ENCODE measurements at places on chromosomes 13 and 19. TPM values are rescaled to one million over a fixed set of nuclear protein-coding genes. Genes with fewer than 3 reads are reported as not detected.
A peak's percentile ranks its signal among the peaks of the same experiment; 100 is the strongest.

GRCh38 chr19:36488118-36488845 is 1.1 kb downstream of the ZNF566 start:
- no peak for DNase-seq

DNA sequence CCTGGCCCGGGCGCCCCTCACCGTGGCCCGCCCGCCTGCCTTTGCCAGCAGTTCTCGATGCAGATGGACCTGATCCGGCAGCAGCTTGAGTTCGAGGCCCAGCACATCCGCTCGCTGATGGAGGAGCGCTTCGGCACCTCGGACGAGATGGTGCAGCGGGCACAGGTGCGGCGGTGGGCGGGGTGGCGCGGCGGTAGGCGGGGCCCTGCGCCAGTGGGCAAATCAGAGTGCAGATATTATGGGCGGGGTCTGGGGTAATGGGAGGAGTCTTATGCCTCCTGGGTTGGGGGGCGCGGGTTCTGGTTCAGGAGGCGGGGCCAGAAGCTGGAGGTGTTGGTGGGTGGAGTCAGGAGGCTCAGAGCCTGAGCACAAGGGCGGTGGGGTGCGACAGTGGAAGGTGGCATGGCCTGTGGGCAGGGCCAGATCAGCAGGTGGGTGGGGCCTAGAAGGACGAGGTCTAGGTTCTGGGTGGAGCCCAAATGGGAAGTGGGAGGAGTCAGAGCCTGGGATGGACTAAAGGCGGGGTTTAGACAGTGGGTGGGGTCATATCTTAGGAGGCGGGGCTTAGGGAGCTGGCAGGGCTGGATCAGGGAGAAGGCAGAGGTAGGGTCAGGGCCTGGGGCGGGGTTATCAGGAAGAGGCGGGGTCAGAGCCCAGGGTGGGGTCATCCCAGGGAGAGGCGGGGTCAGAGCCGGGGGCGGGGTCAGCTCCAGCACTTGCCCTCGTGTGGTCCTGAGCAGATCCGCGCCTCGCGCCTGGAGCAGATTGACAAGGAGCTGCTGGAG is 5.6 kb downstream of the APC2 start:
- no peak for DNase-seq

The ZNF714 gene
- 5.9 TPM for total RNA-seq

The CTXN1 gene
- 1.2 TPM for total RNA-seq

The SYNE4 gene
- 8.1 TPM for total RNA-seq

- no peak for DNase-seq
These were observed 262.8 kb upstream of the RFC3 start for GRCh38 chr13:33554919-33555791.

The ZNF571 gene
- 5.5 TPM for total RNA-seq

DNA sequence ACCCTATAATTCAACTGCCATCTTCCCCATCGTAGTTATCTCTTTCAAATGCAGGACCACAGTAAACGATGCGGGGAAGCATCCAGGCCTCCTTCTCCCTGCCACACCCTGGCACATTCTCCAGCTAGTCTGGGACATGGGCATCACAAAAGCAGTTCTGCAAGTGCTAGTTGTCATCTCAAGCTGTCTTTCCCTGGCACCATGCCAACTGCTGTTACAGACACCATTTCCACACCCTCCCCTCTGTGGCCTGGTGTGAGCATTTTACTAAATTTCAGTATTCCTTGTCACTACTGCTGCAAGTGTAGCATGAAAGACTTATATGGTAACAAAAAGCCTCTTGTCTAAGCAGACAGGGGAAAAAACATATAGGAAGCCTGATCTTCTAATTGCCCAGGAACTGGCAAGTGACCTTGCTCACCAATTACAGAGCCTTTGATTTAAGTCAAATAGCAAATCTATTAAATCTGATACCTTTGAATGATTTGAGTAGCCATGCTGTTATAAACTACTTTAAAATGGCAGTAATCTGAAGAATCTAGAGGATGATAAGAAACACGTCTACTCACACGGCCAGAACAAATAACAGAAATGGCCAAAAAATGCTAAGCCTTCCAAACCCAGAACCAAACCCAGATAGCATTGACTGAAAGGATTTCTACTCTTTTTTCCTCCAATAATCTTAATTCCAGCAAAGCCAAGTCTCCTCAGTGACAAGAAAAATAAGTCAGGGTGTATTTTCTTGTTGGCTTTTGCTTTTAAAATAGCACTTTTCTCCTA is 179.0 kb downstream of the NUFIP1 start:
- no peak for DNase-seq

DNA sequence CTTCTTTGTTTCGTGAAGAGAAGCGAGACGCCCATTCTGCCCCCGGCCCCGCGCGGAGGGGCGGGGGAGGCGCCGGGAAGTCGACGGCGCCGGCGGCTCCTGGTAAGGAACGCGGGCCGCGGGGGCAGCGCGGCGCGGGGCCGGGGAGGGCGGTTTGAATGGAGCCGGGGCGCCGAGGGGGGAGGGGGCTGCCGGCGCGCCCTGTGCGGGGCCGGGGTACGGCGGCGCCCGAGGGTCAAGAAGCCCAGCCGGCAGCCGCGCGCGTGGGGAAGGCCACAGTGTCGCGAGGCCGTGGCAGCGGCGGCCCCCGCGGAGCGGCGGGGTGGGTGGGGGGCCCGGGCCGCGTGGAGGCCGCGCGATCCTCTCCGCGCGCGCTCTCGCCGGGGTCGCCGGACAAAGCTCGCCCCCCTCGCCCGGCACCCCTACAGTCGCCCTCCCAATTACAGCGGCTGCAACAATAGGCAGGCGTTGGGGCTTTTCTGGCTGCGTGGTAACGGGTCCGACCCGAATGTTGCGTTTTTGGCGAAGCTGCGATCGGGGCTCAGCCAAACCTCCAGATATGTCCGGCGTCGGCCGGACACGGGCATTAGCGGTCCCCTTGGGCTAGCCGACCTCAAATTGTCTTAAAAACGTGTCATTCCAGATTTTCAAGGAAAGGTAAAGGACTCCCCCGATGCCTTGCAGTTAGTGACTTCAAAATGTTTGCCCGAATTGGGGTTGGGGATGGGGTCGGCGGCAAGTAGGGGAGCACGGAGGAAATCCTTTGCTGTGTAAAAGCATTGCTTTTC is 437 bp downstream of the SMARCA4 start:
- DNase-seq = peak; percentile 72

GRCh38 chr13:46146898-46147297 is 35.1 kb downstream of the LCP1 start:
- no peak for DNase-seq

DNA sequence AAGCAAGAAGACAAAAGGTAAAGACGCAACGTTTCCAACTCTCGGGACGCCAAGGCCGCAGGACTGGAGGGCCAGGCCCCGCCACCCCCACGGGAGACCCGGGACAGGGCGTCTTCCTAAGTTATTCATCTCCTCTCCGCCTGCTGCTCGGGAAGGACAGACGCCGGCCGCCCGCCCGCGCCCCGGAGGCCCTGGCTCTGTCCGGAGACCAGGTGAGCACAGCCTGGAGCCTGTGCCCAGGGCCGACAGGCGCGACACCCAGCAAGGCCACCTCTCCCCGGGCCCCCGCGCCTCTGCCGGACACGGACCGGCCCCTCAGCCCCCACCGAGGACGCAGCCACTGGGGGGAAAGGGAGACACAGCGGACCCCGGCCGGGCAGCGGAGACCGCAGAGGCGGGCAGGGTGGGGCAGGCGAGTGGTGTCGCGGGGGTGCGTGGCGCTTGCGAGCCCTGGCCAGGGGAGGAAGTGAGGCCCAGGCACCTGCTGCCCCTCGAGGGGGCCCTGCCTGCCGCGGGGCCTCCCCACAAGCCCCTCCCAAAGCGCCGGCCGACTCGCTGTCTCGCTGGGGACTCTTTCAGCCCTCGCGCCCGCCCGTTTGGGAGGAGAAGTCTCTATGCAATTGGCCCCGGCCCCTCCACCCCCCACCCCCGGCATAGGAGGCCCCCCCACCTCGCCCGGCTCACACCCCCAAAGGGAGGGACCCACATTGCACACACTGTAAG is 17.2 kb downstream of the SMIM24 start:
- DNase-seq = no peak

GRCh38 chr19:30001301-30001700 is 59.3 kb downstream of the URI1 start:
- DNase-seq = no peak

DNA sequence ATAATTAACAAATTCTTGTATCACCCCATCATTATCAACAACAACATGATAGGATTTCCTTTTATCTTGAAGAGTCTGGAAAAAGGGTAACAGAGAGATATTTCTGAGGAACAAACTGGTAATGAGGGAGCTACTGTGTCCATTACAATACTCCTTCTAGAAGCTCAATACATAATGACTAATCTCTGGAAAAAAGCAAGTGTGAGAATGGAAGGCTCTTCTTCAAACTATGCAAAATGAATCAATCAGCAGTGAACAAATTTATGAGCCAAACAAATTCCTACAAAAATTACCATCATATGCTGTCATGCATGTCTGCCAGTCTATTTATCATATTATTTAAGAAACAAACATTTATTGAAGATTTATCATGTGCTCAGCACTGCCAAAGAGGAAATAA is 30.0 kb upstream of the USPL1 start:
- no peak for DNase-seq

The ZNF534 gene
- total RNA-seq = 0.29 TPM

GRCh38 chr13:73767191-73767741 is 366.9 kb downstream of the KLF12 start:
- DNase-seq = no peak

DNA sequence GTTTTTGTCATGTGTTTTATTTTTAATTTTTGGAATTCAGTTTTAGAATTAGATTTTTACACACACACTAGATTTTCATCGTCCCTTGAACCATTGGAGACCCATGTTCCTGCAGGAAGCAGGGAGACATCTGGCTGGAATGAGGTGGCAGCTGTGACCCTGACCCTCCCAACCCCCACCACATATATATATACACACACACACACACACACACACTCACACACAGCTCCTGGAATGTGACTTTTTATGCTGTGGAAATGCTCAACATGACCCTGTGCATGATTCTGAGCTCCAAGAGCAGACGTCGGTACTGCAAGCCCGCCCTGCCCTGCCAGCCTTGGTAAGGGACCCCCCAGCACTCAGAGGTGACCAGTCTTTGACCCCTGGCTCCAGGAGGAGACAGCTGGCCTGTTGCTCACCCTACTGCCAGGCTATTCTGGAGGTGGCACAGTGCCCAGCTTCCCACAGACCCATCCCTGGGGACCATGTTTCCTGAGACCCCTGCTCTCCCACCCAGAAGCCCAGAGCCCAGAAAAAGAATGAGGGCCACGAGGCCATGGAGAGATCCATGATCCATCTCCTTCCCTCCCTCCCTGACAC is 103.2 kb upstream of the VSTM2B start:
- DNase-seq = no peak

- DNase-seq = no peak
These were observed 367.0 kb downstream of the NALCN start for GRCh38 chr13:101049166-101049850.
